Uterus (tissue), 4 donors: ENCODE measurements at places on chromosomes 11 and 22.

DNA sequence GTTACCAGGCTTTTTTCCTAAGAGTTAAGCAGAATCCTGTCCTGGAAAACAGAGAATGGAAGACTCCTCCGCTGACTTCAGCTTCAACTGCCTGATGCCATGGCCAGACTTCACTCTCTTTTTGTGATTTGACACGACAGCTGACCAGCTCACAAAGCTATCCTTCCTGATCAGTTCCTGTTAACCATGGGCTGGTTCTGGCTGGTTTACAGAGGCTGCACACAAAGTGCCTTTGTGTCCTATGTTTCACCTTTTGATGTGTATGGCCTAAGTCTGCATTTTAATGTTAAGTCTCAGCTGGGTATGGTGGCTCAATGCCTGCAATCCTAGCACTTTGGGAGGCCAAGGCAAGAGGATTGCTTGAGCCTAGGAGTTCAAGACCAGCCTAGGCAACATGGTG lies 11.1 kb downstream of the FOLR3 start:
- no peak for DNase-seq

GRCh38 chr11:125358254-125358840 lies 137.7 kb downstream of the FEZ1 start:
- no peak for DNase-seq

DNA sequence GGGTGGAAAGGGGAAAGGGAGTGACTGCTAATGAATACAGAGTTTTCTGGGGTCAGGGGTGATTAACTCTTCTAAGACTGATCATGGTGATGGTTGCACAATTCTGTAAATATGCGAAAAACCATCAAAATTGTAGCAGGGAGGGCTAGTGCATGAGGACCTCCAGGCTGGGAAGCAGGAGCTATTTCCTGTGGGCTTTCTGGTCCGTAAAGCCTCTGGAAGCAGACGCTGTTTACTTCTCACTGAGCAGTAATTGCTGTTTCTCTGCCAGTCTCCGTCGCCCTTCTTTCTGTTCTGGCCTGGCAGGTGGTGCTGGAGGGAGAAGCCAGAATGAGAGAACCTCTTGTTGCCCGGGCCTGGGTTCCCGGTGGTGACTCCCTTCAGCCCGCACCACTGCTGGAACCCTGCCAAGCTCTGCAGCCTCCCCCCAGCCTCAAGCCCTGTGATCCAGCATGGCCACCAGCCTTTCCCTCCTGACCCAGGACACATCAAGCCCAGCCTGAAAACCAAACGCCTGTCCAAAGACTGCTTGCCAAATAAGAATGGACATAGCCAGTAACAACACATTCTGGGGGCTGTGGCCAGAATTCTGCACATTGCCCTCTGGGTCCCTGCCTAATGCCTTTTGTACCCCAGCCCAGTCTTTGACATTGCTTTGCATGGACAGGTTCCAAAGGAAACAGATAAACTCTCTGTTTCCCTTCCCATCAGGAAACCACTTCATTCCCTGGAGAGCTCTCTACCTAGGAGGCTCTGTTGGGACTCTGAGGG lies 201.0 kb upstream of the NAV2 start:
- DNase-seq: peak; percentile 19

DNA sequence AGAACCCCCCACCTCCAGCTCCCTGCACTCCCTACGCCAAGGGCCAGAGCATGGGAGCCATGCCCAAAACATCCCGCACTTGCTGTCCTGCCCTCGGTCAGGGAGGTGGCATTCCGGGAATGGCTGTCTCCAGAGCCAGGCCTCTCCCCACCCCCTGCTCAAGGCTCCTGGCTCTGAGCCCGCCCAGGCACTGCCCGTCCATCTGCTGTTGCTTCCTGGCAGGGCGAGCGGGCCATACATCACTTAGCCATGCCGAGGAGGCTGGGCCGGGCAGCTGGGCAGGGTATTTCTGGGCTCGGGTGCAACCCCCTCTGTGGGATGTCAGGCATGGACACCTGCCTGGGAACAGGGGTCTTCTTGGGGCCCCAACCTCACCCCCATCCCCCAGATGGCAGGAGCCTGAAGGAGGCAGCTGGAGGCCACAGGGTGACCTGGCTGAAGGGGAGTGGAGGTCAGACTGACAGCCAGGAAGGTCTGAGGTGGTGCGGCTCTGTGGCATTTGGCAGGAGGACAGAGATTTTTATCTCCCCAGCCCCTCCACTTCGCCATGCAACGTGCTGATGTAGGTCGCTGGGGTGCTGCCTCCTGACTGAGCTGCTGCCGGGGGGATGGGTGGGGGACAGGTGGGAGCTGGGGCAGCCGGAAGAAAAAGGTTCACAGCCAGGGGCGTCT lies 8.7 kb upstream of the CABP7 start:
- no peak for DNase-seq
